ENCODE measurements at places on chromosomes 12 and 14. TPM values are rescaled to one million over a fixed set of nuclear protein-coding genes. Genes with fewer than 3 reads are reported as not detected.

- no peak for DNase-seq
Measured at GRCh38 chr12:67655829-67656228, 7.3 kb downstream of the DYRK2 start.

DNA sequence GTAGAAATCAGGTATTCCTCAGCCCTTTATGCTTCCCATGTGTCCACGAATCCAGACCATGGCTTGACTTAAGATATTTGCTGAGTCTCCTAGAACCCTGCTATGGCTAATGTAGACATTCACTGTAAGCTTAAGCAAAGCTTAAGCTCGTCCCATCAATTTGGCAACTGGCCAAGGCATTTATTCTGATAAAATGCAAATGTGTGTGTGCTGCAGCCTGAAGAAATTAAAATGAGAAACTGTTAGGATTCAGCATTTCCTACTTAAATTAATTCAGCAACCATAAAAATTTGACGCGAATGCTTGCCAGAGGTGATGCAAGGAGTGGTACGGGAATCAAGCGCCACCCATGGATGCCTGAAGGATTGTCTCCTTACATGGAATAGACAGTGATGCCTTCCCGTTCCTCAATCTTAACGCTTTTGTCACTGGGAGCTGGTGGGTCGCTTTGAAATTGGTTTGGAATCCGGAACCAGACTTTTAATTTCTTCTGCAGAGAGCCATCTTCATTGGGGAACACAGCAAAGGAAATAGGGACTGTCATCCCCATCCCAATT is 13.2 kb downstream of the HEBP1 start:
- DNase-seq: no peak

The SRRM4 gene
- total RNA-seq: not detected

The CCDC184 gene
- not detected for total RNA-seq

GRCh38 chr12:94535510-94535921 is 75.8 kb upstream of the CEP83 start:
- no peak for DNase-seq

Measured in OCI-LY7 (cell line).